ENCODE measurements at places on chromosomes 2 and 18.

DNA sequence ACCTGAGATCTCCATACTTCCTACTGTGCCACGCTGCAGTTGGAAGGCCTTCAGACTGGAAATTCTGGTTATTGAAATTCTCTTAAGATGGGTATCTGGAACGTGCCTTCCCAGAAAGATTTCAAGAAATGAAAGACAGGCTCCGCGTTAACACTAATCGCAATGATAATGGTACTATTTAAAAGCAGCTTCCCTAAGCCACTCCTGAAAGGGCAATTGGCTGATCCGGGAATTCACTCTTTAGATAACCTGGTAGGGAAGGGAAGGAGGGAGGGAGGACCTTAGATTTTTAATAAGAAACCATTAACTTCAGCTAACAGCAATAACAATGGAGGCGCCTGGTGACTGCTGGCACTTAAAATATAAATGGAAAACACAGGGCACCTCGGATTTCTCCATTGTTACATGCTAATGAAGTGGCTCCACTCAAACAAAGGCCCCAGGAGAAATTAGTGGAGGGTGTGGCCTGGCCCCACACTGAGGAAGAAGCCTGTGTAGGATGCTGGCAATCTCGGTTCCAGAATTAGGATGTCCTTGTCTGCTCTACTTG is 22.5 kb upstream of the MTA3 start:
- DNase-seq = no peak

DNA sequence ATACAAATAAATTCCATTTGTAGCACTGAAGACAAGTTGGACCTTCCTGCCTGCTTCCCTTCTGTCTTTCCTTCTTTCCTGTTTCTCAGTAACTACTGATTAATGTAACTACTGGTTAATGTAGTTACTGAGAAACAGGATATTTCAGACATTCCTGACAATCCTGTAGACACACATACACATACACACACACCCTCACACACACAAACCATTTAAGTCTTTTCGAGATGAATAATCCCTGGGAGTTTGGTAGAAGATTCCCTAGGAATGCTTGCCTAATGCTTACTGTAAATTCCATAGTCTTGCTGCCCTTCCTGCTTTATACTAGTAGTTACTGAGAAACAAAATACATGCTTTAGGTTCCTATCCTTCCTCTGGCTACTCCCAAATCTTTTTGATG is 83.9 kb downstream of the PIK3C3 start:
- no peak for DNase-seq

DNA sequence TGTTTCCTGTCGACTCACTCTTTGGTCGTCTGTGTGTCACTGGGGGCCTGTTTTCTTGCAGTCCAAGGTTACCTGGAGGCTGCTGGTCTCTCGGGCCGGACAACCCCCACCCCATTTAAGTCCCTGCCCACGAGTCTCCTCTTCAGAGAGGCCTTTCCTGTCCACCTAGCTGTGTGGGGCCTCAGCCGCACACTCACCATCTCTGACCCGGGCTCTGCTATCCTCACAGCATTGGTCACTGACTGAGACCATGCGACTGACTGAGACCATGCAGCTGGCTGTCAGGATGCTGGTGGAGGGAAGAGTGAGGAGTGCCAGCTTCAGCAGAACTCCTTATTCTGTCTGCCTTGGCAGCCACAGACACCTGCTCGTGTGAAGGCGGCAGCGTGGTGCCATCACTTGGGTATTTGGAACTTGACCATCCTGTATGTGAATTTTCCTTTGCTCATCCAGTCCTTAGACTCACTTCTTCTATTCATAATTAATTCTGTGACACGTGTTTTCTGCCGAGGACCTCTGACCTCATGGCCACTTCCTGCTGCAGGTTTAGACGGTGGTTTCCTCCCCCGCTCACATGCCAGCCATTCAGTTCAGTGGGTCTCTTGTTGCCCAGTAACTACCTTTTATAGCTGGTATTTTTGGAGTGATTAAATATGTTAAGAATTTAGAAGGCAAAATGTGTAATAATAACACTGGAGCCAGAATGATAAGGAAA is 47.5 kb upstream of the ASB1 start:
- peak; percentile 37 for DNase-seq

- DNase-seq = no peak
Measured at GRCh38 chr2:230958820-230959756, 34.0 kb upstream of the GPR55 start.

- no peak for DNase-seq
Measured at GRCh38 chr2:69065735-69066336, 52.9 kb downstream of the ANTXR1 start.

GRCh38 chr2:228509021-228509420 is 327.5 kb upstream of the SPHKAP start:
- DNase-seq = no peak

Data from PC-3 (cell line).